ENCODE measurements at places on chromosomes 4 and X. TPM values are rescaled to one million over a fixed set of nuclear protein-coding genes. Genes with fewer than 3 reads are reported as not detected.

Gene TBC1D8B
- total RNA-seq: 6.6 TPM

Gene SCML1
- total RNA-seq: 12.4 TPM

Gene NUDT10
- not detected for total RNA-seq

Gene MXRA5
- not detected for total RNA-seq

Gene CYSLTR1
- total RNA-seq: not detected

Gene CCKAR
- total RNA-seq: not detected

Gene EPGN
- not detected for total RNA-seq

Gene ASB5
- total RNA-seq: not detected

Gene HAND2
- total RNA-seq: not detected

Gene PNMA5
- not detected for total RNA-seq

Gene ZNF711
- 5.2 TPM for total RNA-seq

Gene GLRA2
- total RNA-seq: not detected

Gene STATH
- total RNA-seq: not detected

Gene TRPC5OS
- not detected for total RNA-seq

Gene SPINK2
- total RNA-seq: not detected

Gene MGARP
- 16.2 TPM for total RNA-seq

Gene XAGE2
- total RNA-seq: not detected

Gene TLR2
- 1.4 TPM for total RNA-seq

Gene UGT2B17
- not detected for total RNA-seq

Gene USP17L15
- total RNA-seq: not detected

Gene PRAF2
- 41.6 TPM for total RNA-seq

Gene FAM241A
- 9.1 TPM for total RNA-seq

Gene RADX
- total RNA-seq: 0.09 TPM

Gene TMPRSS11E
- not detected for total RNA-seq

Gene CPLX1
- 1.3 TPM for total RNA-seq

Gene TLR7
- total RNA-seq: not detected

Gene GIMD1
- not detected for total RNA-seq

Gene SLC2A9
- 1.6 TPM for total RNA-seq

Gene HMGN5
- 5.3 TPM for total RNA-seq

Gene SOX3
- total RNA-seq: not detected

Gene ZBED1
- 46.5 TPM for total RNA-seq

Gene RNF128
- not detected for total RNA-seq

Gene OTUD6A
- total RNA-seq: not detected

Gene OPHN1
- 6.2 TPM for total RNA-seq

Gene POLN
- 4.2 TPM for total RNA-seq

Gene PHOX2B
- total RNA-seq: not detected

Gene FAM53A
- total RNA-seq: 1.7 TPM

Gene GPC4
- total RNA-seq: not detected

Gene CXorf49
- total RNA-seq: not detected

Gene SCOC
- 38.3 TPM for total RNA-seq

Gene BEX2
- 0.88 TPM for total RNA-seq

Gene PPP2R2C
- total RNA-seq: 0.09 TPM

Gene CXXC4
- not detected for total RNA-seq

Gene SORCS2
- not detected for total RNA-seq

Gene KIF4A
- 41.3 TPM for total RNA-seq

Gene IGFBP7
- total RNA-seq: 526 TPM

Gene LIMCH1
- 18.6 TPM for total RNA-seq

Gene CTAG2
- total RNA-seq: not detected

Gene SH2D1A
- not detected for total RNA-seq

Gene CD99L2
- total RNA-seq: 33.2 TPM

Gene GAGE1
- not detected for total RNA-seq

Gene VSIG1
- total RNA-seq: 2.1 TPM

Gene ELF4
- total RNA-seq: 32.9 TPM

Gene DCAF4L1
- total RNA-seq: 0.15 TPM

Gene MAGEB2
- total RNA-seq: not detected

Data from endothelial cell of umbilical vein (primary cell).